Sigmoid colon (tissue), 7 donors: ENCODE measurements at places on chromosomes 3 and 15. TPM values are rescaled to one million over a fixed set of nuclear protein-coding genes. Genes with fewer than 3 reads are reported as not detected.

- no peak overlapping the region for H3K4me3 ChIP-seq
- H3K27ac ChIP-seq = no peak overlapping the region
- no peaks in the 10 kb centered on the region for H3K36me3 ChIP-seq
- DNase-seq = no peak
Measured at GRCh38 chr3:13440204-13440817, 20.2 kb upstream of the NUP210 start.

- no peaks in the 10 kb centered on the region for H3K27me3 ChIP-seq
- DNase-seq = no peak
- no peaks in the 10 kb centered on the region for H3K36me3 ChIP-seq
- no peak overlapping the region for H3K27ac ChIP-seq
Measured at GRCh38 chr15:27589260-27589659, 509.9 kb downstream of the OCA2 start.

KLHL40 gene
- not detected for total RNA-seq

AGBL1 gene
- 0.28 TPM for total RNA-seq

SEMA3F gene
- 8.6 TPM for total RNA-seq

CISH gene
- total RNA-seq = 6.4 TPM

DNA sequence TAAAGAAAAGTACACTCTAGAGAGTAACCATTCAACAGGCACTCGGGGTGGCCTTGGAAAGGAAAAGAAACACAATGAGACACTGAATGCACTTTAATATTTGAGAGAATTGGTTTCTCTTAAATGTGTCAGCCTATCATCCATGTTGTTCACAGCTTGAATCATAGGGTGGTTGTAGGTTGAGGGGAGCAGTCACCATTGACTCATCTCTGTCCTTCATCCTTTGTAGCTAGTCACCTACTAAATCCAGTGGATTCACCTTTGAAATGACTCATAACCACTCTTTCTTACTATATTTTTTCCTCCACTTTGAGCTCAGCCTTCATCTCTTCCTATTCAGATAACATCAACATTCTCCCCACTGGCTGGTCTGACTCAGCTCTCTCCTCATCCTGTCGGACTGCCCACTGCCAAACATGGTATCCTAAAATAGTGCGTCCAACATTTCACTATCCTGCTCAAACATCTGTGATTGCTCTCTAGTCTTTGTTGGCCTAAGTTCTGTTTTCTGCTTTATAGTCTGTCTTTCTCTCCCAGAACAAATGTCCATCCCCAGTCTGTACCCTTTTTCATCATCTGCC is 182.7 kb upstream of the GADL1 start:
- H3K4me1 ChIP-seq = no peaks in the 10 kb centered on the region
- no peak overlapping the region for H3K27ac ChIP-seq
- no peak for DNase-seq
- H3K4me3 ChIP-seq = no peak overlapping the region
- H3K36me3 ChIP-seq = no peaks in the 10 kb centered on the region

DNA sequence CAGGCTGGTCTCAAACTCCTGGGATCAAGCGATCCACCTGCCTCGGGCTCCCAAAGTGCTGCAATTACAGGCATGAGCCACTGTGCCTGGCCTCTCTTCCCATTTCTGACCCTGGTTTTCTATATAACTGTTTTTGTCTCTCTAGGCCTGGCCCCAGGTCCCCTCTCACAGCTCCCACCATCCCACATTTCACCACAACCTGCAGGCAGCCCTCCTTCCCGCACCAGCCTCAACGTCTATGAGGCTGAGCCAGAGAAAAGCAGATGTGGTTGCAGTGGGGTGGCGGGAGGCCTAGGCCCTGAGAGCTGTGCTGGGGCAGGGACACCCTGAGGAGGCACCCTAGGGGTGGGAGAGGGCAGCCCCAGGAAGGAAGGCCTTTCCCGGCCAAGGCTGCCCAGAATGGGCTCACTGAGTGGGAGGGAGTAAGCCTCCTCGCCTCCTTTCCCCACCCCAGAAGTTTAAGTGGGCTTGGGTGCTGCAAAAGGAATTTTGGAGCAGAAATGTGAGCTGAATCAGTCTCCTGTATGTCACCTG is 99.7 kb downstream of the LSM3 start:
- no peaks in the 10 kb centered on the region for H3K4me1 ChIP-seq
- H3K36me3 ChIP-seq = no peaks in the 10 kb centered on the region
- DNase-seq = no peak
- H3K27me3 ChIP-seq = no peaks in the 10 kb centered on the region

DNA sequence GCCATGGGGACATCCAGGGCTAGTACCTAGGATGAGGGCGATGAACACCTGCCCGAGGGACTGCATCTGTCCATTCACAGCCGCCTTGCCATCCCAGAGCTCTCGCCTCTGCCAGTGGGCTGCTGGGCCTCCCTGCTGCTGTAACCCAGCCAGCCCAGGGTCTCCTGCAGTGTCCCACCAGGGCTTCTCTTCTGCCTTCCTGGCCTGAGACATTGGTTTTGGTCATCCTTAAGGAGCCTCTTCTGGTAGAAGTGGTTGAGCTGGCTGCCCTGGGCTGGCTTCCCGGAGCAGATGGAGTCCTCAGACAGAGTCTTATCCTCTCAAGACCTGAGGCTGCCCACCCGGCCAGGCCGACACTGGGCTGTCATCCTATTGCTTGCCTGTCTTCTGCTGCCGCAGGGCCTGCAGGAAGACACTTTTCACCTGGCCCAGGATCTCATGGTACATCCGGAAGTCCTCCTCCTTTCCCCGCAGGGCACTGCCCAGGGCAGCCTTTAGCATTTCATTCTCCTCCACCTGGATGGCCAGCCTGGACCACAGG is 6.1 kb upstream of the HHATL start:
- H3K27me3 ChIP-seq = no peaks in the 10 kb centered on the region
- no peak overlapping the region for H3K27ac ChIP-seq
- H3K4me3 ChIP-seq = no peak overlapping the region
- DNase-seq = peak; percentile 59
- no peaks in the 10 kb centered on the region for H3K36me3 ChIP-seq

NISCH gene
- 113 TPM for total RNA-seq

NIT2 gene
- 28.2 TPM for total RNA-seq

TM4SF1 gene
- 23.5 TPM for total RNA-seq

- H3K4me3 ChIP-seq = no peak overlapping the region
- peaks cover 48% of the 10 kb centered on the region for H3K36me3 ChIP-seq
Measured at GRCh38 chr15:90876046-90876445, 7.7 kb downstream of the FURIN start.

CLRN1 gene
- not detected for total RNA-seq

DNA sequence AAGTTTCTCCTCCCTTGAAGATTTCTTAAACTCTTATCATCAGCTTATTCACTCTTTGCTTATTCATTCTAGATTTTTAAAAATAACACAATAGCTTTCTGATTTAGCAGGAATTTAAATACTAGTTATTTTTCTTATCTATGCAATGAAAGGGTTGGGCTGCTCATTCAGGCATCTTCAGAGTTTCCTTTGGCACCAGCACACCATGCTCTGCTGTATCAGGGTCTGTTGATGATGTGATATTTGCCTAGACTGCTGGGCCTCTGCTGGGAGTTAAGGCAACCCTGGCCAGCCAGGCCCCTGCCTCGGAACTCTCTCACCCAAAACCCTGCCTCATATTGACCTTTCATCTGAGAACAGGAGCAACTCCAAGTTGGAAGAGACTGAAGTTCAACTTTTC is 35.0 kb downstream of the DRD3 start:
- H3K27me3 ChIP-seq = no peaks in the 10 kb centered on the region
- H3K27ac ChIP-seq = no peak overlapping the region
- no peaks in the 10 kb centered on the region for H3K4me1 ChIP-seq

DAPK2 gene
- 2.1 TPM for total RNA-seq

LRRIQ4 gene
- not detected for total RNA-seq

GOLGA6L4 gene
- 2.5 TPM for total RNA-seq

NR2E3 gene
- total RNA-seq = not detected

GRCh38 chr15:32682977-32683630 is 34.7 kb upstream of the GREM1 start:
- no peaks in the 10 kb centered on the region for H3K36me3 ChIP-seq
- H3K4me3 ChIP-seq = no peak overlapping the region
- no peaks in the 10 kb centered on the region for H3K27me3 ChIP-seq
- DNase-seq = no peak
- peaks cover 5% of the 10 kb centered on the region for H3K4me1 ChIP-seq
- H3K27ac ChIP-seq = no peak overlapping the region

GOLGA8G gene
- not detected for total RNA-seq
